H4 (cell line): ENCODE measurements at places on chromosomes 7 and 10. TPM values are rescaled to one million over a fixed set of nuclear protein-coding genes. Genes with fewer than 3 reads are reported as not detected.

CAMK2B gene
- 0.06 TPM in 1 of 2 replicates, not detected in the other for total RNA-seq

GRCh38 chr7:131106681-131107336 lies 220.9 kb upstream of the MKLN1 start:
- DNase-seq = peak; percentile 23

GRCh38 chr7:75729851-75730274 lies 8.9 kb downstream of the HIP1 start:
- DNase-seq = no peak

- DNase-seq = no peak
These were observed 29.7 kb downstream of the PARP12 start for GRCh38 chr7:140033036-140033435.

DNA sequence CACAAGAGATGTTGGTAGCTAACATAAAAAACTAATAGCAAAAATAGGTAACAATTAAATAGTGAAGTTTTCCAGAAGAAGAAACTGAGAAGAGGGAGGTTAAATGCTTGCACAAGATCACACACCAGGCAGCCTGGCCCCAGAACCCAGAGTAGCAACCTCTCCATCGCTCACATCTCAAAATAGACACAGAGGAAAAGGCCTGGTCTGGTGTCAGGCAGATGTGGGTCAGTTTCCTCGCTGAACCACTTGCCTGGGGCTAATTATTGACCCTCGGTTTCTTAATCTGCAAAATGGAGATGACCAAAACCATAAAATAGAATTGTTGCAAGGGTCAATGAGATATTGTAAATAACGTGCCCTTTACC lies 44.5 kb upstream of the STK17A start:
- no peak for DNase-seq

DNA sequence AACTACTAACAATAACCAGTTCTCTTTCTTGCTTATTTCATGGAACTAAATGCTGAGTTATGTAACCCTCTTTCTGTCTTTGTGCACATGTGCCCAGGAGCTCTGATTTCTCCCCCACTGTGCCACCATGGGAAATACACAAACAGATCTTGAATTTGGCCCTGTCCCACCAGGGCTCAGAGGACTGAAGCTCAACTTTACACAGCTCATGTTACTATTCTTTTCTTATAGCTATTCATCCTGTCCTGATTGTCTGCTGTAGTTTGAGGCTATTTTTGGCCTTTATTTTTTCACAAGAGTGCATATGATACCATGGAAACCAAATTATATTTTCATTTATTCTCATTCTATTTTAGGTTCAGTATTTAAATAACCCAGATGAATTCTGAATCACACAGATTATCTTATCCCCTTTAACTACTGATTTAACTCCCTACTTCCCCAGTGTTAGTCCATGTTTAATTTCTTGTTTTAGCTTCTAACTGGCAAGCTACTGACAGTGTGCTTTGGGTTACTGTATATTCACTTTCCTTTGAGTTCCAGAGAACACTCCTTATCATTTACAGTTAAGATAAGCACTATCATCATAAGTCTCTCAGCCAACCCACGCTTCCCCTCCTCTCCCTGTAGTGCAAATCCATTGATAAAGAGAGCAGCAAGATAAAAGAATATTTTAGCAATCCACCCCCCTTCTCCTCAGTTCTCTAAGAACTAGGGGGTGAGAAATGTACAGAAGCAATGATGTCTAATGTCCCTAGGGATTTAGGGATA lies 71.8 kb upstream of the GSDME start:
- peak; percentile 52 for DNase-seq

GRCh38 chr7:25557379-25557917 lies 329.2 kb upstream of the NPVF start:
- DNase-seq = no peak

GRCh38 chr7:26618449-26618848 lies 245.9 kb downstream of the SKAP2 start:
- DNase-seq = no peak
